ENCODE measurements at places on chromosomes 1 and 21.

DNA sequence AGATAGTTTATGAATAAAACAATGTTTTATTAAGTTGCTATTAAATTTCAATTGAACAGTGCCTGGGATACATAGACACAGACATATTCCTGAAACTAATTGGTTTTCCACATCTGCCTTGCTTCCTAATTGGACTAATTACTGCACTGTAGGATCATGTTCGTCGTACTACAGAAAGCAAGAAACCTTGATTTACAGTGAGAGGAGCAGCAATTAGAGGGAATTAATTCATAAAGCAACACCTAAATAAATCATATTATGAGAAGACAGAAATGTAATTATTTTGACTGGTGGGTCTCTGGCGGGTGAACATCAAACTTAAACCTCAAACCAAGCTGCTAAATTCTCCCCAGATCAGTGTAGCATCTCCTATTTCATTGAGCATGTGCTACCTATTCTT, 124.6 kb upstream of the CAMK1G start:
- no peak for DNase-seq

DNA sequence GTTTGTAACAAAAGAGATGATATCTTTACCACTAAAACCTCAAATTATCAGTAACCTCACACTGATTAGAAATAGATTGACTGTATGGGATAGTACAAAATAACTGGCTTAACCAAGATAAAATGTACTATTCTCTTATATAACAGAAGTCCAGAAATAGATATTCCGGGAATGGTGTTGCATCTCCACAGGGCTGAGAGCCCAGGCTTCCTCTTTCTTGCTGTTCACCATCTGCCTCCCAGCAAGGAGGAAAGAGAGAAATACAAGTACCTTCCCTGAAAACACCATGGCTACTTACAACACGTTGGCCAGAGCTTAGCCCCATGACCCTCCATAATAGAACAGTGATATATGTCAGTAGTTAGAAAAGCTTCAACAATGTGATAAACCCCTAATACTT, 47.0 kb upstream of the KCNK1 start:
- no peak for DNase-seq

- DNase-seq = peak; percentile 40
Observed at GRCh38 chr1:67957066-67957465, 93.4 kb downstream of the DIRAS3 start.

DNA sequence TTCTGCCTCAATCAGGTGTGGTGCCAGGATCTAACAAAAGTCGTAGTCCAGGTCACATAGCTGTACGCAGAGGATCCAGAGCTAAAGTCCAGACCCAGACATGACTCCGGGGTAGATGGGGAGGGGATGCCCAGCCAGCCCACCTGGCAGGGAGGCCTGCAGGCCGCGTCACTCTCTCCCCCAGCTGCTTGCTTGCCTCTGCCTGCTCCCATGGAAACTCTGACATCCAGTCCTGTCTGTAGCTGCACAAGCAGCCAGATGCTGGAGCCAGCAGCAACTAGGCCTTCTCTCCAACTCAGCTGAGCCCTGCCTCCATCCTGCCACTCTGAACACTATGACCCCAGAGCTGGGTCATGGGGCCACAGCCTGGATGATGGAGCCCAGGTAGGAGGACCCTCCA, 8.1 kb downstream of the COL8A2 start:
- DNase-seq = no peak

DNA sequence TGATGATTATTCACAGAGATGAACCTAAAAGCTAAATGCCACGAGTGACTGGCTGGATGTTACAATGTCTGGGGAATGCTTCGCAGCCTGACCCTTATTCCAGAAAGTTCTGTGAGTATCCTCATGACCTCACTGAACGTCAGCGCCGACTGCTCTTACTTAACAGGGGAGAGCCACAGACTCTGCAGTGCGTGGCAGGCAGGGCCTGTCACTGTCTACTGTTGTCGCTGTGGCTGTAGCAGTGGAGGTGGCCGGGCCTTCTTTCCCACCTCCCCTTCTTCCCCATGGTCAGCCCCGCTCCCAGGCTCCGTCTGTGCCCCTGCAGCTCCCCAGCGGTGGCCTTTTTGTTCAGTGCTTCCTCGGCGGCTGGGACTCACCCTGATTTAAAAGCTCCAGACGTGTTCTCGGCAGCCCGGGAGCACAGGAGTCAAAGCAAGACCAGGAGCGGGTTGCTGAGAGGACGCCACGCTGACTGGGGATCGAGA, 52.2 kb upstream of the TARBP1 start:
- DNase-seq = no peak

- peak; percentile 17 for DNase-seq
Observed at GRCh38 chr1:147541672-147542568, 619 bp downstream of the BCL9 start.

- DNase-seq = no peak
Observed at GRCh38 chr21:16792101-16792500, 720.7 kb upstream of the CXADR start.

GRCh38 chr1:226981838-226982237, 41.7 kb downstream of the COQ8A start:
- DNase-seq = no peak

DNA sequence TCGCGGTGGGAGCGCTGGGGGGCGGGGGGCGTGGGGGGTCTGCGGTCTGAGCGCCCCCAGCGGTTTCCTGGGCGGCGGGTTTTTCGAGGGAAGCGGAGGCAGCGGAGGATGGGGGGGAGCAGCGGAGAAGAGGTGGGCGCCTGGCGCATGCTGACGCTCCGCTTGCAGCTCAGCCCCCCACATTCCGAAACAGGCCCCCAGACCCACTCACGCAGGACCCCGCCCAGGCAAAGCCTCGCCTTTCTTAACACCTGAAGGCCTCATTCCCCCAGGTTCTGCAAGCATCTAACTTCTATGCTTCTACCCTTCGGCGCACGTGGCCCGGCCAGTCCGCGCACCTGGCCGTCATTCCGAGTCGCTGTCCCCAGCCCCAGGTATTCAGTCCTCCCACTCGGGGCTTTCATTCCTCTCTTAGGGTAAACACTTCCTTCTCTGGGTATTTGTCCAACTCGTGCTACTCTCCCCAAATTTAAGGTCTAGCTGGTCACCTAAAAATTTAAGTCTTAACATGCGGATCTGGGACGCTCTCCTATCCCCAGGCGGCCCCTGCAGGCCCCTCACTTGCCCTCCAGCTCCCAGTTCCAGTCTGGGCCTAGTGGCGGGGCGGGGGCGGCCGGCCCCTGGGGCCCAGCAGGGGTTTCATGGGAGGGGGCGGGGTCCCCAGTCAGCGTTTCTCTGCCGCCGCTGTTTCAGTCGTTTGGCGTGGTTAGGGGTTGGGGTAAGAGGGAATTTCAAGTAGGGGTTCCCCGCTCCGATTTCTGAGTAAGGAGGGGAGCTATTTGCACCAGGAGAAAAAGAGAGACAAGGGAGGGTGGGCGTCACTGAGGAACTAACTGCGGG, 2.8 kb upstream of the ZBTB7B start:
- DNase-seq = no peak

DNA sequence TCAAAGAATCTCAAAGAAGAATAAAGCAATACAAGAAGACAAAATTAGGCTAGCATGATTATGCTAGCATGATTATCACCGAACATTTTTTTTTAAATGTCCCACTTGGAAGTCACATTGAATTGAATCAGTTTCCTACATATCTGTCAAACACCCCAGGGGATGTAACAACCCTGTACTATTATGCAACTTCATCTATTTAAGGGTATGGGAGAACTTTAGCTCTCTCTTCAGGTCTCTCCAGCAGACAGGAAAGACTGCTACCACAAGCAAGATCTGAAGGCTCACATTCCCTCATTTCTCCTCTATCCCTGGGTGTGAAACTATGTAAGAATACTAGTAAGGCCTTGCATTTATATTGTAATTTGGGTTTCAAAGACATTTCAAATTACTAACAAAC, 52.8 kb downstream of the EDEM3 start:
- DNase-seq = no peak

GRCh38 chr1:87176514-87176913, 152.2 kb upstream of the LMO4 start:
- DNase-seq = no peak

DNA sequence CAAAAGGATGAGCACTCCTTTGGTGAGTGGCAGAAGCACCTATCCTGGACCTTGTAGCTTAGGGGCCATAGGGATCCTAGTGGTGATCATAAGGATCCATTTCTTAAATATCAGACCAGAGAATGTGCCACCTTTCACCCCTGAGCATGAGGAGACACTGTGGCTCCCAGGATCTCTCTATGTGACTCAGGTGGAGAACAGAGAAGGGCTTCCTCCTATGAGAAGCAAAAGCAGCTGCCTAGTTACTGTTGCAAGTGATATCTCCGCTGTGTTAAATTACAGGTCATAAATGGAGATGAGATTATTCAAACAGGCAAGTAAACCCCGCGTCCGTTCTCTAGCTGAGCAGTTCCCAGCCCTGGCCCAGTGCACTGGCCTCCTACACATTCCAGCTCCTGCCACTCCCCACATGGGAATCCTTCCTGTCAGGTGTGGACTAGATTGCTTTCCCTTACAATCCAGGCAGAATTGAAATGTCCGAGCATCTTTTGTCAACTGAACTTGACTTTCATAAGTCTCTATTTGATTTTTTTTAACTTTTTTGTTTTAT, 26.3 kb downstream of the CLEC20A start:
- DNase-seq = no peak

GRCh38 chr1:174451408-174451807, 3.6 kb downstream of the GPR52 start:
- no peak for DNase-seq

GRCh38 chr1:29687166-29687565, 450.8 kb downstream of the PTPRU start:
- DNase-seq = no peak

DNA sequence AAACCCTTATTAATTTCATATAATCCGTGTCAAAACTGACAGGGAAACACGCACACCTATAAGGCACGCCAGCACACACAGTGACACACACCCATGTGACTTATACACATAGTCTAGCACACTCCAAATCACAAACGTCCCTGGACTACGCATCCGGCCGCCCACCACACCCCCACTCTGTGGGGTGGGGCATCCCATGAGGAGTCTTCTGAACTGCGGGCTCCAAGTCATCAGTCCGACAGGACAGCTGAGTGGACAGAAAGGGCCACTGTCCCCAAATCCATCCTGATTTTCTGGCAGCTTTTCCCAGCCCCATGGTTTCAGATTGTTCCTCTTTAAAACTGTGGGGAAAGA, 829 bp downstream of the PEA15 start:
- DNase-seq = peak; percentile 34

- no peak for DNase-seq
Observed at GRCh38 chr1:107202007-107202406, 61.2 kb downstream of the NTNG1 start.

DNA sequence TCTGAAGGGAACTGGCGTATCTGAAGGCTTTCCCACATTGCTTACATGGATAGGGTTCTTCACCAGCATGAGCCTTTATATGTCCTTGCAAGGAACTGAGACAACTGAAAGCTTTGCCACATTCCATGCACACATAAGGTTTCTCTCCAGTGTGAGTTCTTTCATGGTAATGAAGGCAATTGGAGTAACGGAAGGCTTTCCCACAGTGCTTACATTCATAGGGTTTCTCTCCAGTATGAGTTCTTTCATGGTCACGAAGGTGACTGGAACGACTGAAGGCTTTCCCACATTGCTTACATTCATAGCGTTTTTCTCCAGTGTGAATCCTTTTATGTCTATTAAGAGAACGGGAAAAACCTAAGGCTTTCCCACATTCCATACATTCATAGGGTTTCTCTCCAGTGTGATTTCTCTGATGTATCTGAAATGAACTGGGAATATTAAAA, 15.0 kb downstream of the ZNF124 start:
- no peak for DNase-seq

DNA sequence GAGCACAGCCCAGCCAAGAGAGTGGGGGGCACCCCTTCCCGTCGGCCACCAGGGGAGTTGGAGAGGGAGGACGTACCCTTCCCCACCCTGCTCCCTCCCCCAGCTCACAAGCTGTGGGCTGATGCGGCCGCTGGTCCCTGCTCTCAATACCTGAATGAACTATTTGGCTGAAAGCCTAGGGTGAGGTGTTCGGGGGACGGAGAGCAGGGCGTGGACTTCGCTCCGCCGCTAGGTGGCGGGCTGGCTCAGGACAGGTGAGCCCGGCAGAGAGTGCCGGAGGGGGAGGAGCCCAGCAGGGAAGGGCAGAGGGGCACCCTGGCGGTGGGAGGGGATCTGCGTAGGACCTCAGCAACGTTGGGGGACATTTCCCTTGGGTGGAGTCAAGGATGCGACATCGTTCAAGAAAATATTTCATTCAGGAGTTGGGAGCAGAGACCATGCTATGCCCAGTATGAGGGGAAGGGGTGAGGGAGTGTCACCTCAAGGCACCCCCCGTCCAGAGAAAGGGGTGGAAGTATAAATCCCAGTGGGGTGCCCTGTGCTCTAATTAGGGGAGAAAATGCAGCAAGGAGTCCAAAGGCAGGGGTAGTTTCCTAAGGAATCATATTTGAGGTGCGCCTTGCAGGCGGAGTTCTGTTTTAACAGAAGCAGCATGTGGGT, 12.0 kb upstream of the RHBG start:
- peak; percentile 68 for DNase-seq

- peak; percentile 23 for DNase-seq
Observed at GRCh38 chr21:16587681-16588375, 858.0 kb downstream of the USP25 start.

- DNase-seq = no peak
Observed at GRCh38 chr1:112319371-112320040, 76.5 kb upstream of the CTTNBP2NL start.

DNA sequence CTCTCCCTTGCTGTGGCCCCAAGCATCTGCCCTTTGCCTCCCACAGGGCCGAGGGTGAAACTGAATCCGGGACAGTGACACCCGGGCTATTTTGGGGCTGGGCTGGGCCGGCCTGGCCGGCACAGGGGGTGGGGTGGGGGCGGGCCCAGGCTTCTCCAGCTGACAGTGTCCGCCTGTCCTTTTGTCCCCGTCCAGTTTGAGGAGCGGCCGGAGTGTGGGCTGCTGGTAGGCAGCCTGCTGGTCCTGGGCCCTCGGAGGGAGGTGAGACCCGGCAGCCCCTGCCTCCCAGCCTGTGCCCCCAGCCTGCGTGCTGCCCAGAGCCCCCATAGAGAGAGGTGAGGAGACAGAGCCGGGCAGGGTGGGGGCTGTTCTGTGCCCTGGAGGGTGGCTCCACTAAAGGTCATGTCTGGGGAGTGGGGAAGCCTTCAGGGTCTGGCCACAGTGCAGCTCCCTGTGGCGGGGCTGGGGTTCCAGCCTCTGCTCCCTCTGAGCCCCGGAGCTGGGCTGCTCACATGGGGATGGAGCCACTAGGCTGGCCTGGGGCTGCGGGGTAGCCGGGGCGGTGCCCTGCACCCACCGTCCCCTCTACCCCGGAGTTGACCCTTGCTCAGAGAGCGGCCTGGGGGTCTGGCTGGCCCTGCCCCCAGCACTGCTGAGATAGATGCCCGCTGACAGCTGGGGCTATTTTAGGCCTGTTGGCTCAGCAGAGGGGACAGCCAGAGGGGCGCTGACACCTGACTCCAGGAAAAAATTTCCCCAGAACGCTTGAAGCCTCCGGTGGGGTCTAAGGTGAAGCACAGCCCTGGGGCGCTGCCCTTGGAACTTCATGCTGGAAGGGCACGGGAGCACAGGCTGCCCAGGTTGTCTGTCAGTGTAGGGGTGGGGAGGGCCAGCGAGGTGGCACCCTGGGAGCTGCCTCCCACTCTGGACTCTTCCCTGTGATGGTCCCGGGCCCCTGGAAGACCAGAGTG, at the start of gene OBSCN:
OBSCN (plus strand) TSS at position 194 of the 971 bp plus-strand sequence. CDS start 3,740 bp downstream, outside the sequence.
- no peak for DNase-seq

Measured in mucosa of gallbladder (tissue), 1 donor.